Activated CD4-positive, alpha-beta T cell treated with anti-CD3 and anti-CD28 coated beads, Interleukin-2, amount 10 ng/mL, durations not matched to agents 24 days and 14 days (primary cell): ENCODE measurements at places on chromosomes 12 and 14.

DNA sequence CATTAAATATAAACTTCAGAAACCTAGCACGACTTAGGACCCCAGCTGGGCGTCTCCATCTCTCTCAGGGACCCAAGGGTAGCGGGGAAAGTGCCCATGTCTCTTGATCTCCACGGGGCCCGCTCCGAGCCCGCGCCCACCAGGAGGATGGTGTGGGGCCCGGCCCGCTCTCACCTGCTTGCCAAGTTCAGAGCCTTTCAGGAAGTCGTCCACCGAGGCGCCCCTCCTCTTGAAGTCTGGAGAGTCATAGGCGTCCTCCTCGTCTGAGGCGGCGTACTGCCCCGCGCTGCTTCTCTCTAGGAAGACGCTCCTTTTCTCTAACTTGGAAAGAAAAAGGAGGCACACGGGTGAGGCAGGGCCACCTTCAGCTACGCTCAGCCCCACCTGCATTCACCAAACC lies 96.9 kb downstream of the PIWIL1 start:
- DNase-seq, result no peak

- DNase-seq, result no peak
Observed at GRCh38 chr12:93798279-93799151, 121.3 kb downstream of the CRADD start.

- DNase-seq, result peak; percentile 75
Observed at GRCh38 chr12:12927211-12928079, 24.5 kb downstream of the GPRC5D start.

- DNase-seq, result no peak
Observed at GRCh38 chr12:65911321-65911720, 87.0 kb downstream of the HMGA2 start.

DNA sequence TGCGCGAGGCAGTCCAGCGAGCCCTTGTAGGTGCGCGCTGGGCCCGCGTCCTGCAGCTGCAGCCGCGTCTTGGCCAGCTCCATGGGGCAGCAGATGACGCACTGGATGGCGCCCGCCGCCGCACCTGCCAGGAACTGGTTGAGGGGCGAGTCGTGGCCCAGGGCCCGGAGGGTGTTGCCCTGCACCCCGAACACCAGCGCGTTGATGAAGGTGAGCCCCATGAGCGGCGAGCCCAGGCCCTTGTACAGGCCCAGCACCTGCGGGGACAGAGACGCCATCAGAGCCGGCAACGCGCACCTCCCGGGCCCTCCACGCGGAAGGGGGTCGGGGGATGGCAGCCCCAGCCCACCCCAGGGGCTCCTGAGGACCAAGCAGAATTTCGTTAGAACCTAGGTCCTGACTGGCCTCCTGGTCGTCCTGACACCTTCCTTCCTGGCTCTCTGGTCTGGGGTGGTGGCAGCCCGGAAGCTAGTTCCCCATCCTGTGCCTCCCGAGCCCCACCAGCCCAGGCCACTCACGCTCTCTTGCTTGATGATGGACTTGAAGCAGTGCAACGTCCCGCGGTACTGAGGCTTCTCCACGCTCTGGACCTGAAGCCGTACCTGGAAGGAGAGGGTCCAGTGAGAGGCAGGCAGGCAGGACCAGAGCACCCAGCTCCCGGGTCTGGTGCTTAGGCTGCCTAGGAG lies 13.3 kb downstream of the SLC25A29 start:
- no peak for DNase-seq

GRCh38 chr12:58459191-58459590 lies 461.1 kb downstream of the LRIG3 start:
- DNase-seq, result no peak

- no peak for DNase-seq
Observed at GRCh38 chr14:65028937-65029336, 42.2 kb downstream of the FNTB start.

DNA sequence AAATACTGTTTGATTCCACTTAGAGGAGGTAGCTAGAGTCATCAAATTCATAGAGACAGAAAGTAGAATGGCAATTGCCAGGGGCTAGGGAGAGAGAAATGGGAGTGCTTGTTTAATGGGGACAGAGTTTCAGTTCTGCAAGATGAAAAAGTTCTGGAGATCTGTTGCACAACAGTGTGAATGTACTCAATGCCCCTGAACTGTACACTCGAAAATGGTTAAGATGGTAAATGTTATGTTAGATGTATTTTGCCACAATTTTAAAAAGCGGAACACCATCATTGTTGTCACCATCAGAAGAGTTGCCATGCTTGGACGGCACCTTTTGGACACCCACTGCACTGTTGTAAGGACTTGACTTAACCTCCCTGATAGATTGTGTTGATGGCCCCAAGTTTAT lies 106.9 kb downstream of the SCARB1 start:
- DNase-seq, result no peak
